ENCODE measurements at places on chromosomes 2 and 18.
A peak's percentile ranks its signal among the peaks of the same experiment; 100 is the strongest.

DNA sequence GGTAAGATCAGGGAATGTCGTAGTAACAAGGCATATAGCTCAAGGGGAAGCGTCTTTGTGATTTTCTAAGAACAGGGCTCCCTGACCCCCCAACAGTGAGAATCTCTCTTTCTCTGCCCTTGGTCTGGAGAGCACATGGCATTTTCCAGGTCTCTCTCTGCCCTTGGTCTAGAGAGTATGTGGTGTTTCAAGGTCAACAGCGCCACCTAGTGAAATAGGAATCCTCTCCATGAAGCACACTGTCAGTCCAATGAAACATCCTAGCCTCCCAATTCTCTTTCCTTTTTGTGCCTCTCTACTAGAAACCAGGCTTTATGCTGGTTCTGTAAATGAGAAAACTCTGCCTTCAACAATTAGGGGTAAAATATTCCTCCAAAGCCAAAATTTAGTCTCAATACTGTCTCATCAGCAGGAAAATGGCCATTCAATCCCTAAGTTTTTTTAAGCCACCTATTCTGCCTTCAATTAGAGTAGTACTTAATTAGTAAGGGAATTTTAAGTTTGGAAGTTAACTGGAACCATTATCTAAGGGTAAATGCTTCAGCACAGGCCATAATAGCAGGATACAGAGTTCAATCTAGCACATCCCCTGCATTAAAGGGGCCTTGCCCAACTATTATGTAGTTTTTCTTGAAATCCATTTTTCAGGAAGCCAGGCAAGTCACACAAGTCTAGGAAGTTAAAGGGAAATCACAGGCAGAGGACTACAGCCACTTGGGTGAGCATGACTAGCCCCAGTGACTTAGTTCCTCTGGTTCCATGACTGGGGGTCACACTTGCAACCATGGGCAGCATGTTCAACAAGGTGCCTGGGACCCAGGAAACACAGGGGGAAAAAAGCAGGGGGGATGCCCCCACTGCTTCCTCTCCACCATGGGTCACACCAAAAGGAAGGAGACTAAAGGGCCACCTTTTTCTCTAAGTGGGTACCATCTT is 12.4 kb downstream of the DYM start:
- no peak for DNase-seq

DNA sequence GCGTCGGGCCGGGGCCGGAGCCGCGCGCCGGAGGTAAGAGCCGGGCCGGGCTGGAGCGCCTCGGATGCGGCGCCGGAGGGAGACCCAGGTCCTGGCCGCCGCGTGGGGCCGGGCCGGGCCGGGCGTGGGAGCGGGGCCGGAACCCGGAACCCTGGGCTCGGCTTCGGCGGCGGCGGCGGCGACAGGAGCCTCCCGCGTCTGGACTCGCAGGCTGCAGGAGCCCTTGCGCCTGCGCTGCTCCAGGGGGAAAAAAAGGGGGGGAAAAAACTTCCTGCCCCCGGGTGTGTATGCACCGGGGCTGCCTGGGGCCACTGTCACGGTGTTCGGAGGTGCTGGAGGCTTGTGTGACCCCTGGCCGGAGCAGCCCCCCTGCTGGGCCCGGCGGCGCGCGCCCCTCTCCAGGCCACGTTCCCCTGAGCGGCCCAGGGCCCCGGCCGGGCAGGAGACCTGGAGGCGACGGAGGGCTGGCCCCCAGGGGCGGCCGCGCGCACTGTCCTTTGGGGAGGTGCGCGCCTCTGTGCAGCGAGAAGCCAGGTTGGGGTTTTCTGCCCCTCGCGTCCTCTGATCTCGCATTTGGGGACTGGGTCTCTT is 864 bp downstream of the KLHL29 start:
- peak; percentile 59 for DNase-seq

- DNase-seq, result no peak
Observed at GRCh38 chr2:143177096-143177786, 48.0 kb downstream of the ARHGAP15 start.

GRCh38 chr2:72579591-72580180 is 246.1 kb downstream of the EXOC6B start:
- no peak for DNase-seq

- no peak for DNase-seq
Observed at GRCh38 chr2:68811364-68811763, 59.8 kb downstream of the BMP10 start.

- DNase-seq, result no peak
Observed at GRCh38 chr2:42941633-42942176, 149.3 kb upstream of the HAAO start.

DNA sequence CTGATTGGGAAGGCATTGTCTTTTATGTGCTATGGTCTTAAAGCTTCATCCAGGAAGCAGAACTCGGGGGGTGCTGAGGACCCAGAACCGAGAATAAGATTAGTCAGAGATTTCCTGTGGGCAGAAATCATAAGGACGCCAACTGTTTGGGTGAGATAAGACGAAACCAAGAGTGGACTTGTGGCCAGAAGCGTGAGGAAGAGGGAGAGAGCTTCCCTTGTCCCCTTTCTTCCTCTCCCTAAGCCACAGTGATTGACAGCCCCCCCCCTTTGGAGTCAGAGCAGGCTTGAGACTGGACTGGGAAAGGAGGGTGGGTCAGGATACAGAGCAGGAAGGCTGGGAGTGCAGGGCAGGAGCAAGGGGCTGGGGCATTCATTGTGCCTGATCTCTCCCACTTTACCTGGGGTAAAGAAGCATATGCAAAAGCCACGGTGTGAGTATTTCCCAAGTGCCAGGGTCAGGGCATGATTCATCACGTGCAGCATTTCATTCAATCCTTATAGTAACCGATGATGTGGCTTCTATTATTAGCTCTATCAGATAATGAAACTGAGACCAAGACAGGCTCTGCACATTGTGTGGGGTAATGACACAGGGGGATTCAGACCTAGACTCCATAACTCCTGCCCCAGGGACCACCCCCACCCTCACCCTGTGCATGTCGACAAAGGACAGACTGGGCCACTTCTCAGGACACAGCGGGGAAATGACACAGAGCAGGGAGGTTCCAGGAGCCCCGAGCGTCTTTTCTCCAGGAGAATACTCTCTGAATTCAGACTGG is 3.0 kb upstream of the IL1RN start:
- DNase-seq, result peak; percentile 29

GRCh38 chr18:59150236-59150635 is 10.6 kb downstream of the SEC11C start:
- DNase-seq, result no peak

DNA sequence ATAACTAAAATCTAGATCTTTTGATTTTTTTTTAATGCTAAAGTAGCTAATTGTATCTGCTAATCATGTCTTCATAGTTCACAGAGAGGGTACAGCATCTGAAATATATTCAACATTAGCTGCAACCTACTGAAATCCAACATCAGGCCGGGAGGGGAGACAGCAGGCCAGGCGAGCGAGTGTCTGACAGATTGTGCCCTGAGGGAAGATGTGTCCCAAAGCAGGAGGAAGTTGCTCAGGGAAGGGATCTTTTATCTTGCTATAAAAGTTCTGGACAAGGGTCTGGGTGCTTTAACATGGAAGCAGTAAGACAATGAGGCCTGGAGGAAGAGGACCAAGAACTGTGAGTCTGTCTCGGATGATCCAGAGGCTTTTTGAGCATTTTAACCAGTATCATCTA is 274.1 kb downstream of the AFF3 start:
- no peak for DNase-seq

- DNase-seq, result no peak
Observed at GRCh38 chr2:185567940-185568339, 170.7 kb upstream of the FSIP2 start.

- peak; percentile 62 for DNase-seq
Observed at GRCh38 chr2:219001577-219002394, 8.6 kb upstream of the CRYBA2 start.

DNA sequence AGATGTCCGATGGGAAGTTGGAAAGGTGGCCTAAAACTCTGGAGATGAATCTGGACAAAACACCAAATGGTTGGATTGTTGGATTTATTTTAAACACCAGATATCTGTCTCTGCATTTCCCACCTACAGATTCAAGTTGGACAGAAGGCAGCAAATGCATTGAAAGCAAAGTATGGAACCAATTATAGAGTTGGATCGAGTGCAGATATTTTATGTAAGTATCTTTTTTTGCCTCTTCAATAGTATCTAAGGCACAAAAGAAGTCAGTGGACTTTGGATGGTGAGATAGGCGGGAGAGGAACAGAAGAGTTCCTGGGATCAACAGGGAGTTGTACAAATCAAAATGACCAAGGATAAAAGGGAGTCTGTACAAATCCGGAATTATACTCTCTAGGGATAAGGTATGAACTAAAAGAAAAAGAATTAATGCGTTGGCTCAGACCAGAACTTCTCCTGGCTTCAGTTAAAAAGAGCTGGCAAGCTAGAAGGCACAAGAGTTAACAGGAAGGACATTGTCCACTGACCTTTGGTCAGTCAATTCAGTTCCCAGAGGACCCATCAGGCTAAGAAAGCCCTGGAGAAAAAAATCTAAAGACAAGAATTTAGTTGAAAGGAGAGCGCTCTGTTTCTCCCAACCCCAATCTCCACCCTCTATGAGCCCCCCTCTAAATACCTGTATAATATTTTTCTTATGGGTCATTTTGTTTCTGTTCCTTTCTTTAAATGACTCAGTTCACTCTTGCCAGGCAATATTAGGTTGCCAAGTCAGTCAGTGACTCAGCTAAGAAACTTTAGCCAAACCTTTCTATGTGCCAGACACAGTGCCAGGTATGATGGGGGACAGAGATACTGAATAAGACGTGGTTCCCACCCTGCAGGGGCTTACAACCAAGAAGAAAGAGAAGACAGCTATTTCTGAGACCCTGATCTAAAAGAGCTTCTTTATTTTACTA is 29.1 kb downstream of the CPO start:
- DNase-seq, result no peak

- DNase-seq, result no peak
Observed at GRCh38 chr2:118813111-118813510, 34.3 kb downstream of the EN1 start.

DNA sequence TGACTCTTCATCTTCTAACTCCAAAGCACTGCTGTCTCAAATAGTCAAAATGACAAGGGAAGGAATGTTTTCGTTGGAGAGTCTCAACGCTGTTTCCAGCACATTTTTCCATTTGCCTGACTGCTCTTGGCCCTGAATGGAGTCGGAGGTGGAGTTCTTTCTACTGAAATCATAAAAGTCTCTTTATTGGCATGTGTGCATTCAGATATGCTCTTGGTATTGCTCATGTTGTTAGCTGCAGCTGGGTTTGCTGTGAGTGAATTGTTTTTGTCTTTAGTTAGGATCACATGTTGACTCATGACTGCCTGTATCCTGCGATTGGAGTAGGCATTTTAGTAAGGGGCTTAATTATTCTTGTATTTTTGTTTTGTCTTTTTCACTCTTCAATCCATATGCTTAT is 16.8 kb downstream of the TMEM17 start:
- DNase-seq, result no peak

DNA sequence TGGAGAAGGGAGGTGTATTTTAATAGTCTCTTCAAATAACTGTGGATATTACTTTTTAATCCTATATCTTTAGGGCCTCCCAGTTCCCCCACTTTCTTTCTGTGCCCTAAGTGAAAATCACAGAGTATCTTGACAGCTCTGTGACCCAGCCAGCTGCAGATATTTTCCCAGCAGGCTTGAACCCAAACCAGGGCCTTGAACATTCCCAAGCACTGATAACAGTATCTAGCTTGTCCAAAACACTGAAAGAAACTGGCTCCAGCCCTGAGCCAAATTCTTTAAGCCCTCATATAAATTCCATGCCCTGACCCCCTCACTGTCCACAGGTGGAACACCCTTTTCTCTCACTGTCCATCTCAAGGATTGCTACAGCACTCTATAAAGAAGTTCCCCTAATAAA is 388.1 kb upstream of the CHAC2 start:
- no peak for DNase-seq

DNA sequence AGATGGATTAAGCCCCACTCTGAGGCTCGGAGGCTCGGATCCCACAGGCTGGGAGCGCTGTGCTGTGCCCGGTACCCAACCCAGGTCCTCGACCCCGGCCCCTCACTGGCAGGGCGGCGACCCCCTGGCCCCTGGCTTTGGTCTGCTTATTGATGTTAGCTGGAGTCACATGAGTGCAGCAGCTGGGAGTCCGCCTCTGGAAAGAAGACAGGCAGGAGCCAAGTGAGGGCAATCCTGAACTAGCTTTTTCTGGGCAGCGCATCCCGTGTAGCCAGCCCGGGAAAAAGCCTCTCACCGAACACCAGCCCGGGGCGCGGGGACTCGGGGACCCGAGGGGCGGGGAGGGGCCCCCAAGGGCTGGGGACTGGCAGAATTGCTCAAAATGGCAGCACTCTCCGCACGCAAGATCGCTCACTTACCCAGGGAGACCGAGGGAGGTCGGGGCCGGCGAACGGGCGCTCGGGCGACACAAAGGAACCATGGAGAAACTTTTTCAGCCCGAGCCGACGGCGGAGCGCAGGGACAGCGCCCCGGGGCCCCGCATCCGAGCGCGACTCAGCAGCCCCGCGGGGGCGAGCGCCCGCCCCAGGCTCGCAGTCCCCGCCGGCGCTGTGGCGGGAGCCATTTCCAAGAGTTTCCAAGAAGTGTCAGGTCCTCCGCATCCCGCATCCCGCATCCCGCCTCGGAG is 567 bp downstream of the TMEM200C start:
- DNase-seq, result peak; percentile 73

GRCh38 chr2:196170606-196171247 is 651 bp downstream of the STK17B start:
- DNase-seq, result no peak

DNA sequence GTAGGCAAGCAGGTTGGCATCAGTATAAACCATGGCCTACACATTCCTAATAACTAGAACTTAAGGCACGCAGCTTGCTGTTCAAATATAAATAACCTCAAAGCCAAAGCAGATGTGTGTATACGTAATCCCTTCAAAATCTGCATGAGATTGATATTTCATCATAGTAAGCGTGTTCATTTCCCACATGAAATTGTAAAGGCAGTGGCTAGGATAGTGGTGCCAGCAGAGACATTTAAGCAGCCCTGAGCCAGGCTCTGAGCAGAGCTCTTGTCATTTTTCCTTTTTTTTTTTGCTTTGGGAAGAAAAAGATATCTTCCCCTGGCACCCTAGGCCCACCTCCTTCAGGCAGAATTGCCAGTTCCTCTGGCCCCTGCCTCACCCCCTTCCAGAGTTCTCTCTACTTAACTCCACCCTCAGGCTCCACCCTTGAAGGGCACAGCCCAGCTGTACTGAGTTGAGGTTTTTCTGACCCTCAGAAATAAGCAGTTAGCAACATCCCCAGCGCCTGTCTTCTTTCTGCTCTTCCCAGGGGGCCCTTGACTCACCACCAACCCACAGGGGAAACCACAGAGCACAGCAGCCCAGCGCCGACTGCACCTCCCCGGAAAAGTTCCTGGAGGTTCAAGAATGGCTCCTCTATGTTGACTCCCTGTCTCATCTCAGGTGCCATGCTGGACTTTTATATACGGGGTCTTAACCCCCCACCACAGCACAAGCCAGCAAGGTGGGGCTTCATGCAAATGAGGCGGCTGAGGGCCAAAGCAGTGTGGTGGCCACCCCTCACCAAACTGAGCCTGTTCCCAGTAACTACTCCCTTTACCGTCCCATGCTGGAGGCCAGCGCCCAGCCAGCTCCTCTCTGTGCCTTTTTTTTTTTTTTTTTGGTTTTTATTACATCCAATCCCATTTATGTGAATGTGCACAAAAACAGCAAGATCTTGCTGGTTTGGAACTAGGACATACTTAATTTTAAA is 84.7 kb downstream of the EHD3 start:
- DNase-seq, result no peak

- DNase-seq, result no peak
Observed at GRCh38 chr18:25186871-25187270, 165.1 kb downstream of the ZNF521 start.

GRCh38 chr2:126448611-126449010 is 207.3 kb upstream of the GYPC start:
- DNase-seq, result no peak
